ENCODE measurements at places on chromosomes 6 and 20.
A peak's percentile ranks its signal among the peaks of the same experiment; 100 is the strongest.

- no peak for DNase-seq
These were observed 782 bp downstream of the TRMT11 start for GRCh38 chr6:125987026-125987617.

- peak; percentile 24 for DNase-seq
These were observed 5.1 kb downstream of the THBS2 start for GRCh38 chr6:169248521-169248971.

DNA sequence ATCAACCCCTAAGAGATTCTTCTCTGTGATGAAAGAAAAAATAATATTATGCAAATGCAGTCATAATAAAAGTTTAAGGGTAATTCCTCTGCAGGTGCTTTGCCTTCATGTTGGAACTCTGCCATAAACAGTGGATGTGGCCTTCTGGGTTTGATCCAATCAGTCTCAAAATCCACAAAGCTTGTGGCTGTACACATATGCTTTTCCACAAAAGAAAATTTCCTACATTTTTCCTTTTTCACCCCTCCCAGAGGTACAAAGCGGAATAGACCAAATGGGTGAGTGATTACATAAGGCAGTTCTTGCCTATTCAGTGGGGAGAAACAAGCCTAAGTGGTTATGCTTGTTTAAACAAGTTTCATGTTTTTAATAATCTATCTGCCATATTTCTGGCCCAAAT lies 16.7 kb downstream of the CALHM5 start:
- no peak for DNase-seq

DNA sequence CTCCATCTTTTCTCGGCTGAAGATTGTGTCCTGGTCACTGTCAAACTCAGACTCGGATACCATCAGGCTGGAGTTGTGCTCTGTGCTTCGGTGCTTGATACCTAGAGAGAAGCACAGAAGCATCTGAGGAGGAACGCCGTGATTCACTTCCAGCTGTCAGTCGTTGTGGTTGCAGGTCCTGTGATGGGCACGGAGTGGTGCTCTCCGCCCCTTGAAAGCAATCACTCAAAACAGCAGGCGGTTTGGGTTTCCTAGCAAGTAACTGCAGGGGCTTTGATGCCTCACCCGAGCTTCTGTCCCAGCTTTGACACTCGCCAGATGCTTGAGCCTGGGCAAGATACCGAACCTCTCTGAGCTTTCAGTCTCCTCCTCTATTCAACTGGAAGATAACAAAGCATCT lies 52.5 kb downstream of the ALDH5A1 start:
- no peak for DNase-seq

DNA sequence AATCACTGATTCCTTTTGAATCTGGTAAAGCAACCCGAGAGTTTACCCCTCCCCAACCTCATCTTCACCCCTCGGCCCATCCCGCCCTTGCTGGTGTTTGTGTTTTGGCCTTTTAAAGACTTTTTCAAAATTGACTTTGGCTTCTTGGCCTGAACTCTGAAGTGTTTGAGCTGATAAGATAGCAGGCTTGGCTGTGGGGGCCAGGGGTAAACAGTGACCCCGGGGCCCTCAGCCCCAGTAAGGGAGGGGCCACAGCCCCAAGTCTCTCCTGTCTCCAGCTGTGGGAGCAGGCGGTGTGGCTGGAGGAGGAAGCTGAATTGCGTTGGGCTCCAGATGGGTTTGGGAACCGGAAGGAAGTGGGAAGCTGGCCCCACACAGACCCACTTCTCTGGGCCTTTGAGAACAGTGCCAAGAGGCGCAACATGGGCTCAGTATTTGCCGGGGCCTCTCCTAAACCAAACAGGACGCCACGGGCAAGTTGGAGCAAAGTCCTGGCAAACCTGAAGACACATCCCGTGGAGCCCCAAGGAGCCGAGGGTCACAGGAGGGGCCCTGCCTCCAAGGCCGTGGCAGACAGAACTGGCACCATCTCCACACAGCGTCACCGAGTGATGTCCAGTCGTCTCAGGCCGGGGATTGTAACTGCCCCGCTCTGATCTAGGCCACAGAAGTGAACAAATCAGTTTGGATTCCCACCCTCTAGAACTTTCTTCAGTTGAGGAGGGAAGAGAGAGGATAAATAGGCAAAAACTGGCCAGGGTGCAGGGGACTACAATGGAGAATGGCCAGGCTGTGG lies 54.3 kb upstream of the PTPN1 start:
- DNase-seq: peak; percentile 64

DNA sequence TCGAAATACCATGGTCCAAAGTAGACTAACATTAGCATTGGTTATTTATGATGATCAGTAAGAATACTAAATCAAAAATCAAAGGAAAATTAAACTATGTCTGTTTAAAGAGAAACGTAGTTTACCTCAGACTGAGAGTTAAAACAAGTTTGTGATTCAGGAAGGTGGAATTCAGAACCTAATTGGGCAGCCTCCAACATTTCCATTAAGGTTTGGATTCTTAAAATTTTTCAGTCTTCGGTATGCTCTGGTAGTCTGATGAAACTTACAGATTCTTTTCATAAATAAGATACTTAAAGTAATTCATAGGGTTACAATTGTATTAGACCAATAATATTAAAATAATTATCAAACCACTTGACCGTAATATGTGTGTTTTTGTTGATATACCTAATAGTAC lies 18.6 kb downstream of the HFE start:
- DNase-seq: no peak

- DNase-seq: no peak
These were observed 171.1 kb downstream of the KIF6 start for GRCh38 chr6:39553860-39554802.

- DNase-seq: peak; percentile 89
These were observed at the start of gene DNAAF9 for GRCh38 chr20:3407040-3407770. Gene DNAAF9, minus strand, starts transcription at chr20:3407669. Its CDS starts 112 bp downstream, at chr20:3407557.

GRCh38 chr6:124679387-124679786 lies 282.9 kb upstream of the RNF217 start:
- no peak for DNase-seq

DNA sequence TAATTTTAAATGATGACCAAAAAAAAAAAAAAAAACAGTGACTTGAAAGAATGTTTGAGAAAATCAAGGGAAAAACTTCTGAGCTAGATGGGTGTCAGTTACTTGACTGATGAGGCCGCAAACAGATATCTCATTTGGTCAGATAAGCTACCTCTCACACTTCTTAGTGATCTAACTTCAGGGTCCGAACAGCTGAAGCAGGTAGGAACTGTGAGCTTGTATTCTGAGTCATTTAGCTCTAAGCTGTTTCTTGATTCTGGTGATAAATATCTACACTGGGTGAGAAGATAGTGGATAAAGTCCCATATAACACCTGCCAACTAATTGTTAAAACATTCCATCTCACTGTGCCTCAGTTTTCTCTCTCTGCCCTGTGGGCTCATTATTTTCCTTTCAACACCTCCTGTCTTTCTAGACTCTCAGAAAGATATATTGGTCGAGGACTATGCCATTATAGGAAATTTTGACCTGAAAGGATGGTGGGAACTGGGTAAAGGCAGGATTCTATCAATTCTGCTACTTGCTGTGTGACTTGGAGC lies 7.7 kb downstream of the KIF3B start:
- no peak for DNase-seq

DNA sequence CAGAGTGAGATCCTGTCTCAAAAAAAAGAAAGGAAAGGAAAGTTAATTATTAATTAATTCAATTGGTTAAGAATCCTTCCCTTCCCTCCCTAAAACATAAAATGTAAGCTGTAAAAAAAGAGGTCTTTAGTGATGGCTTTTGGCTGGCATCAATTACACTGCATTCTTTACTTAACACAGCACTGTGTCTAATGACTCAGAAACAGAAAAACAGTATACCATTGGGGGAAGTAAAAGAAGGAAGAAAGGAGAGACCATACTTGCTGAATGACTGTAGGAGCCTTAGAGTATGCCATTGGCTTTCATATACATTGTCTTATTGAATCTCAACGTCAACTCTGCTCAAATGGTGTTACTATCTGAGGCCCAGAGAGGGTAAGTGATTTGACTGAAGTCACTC lies 18.3 kb upstream of the CITED2 start:
- no peak for DNase-seq

- no peak for DNase-seq
These were observed 32.1 kb downstream of the COL20A1 start for GRCh38 chr20:63325021-63325471.

Measured in stomach (tissue), 19 donors.